ENCODE measurements at places on chromosomes 3 and 15.

GRCh38 chr3:113498221-113499005 lies 16.5 kb downstream of the SPICE1 start:
- no peak for DNase-seq

DNA sequence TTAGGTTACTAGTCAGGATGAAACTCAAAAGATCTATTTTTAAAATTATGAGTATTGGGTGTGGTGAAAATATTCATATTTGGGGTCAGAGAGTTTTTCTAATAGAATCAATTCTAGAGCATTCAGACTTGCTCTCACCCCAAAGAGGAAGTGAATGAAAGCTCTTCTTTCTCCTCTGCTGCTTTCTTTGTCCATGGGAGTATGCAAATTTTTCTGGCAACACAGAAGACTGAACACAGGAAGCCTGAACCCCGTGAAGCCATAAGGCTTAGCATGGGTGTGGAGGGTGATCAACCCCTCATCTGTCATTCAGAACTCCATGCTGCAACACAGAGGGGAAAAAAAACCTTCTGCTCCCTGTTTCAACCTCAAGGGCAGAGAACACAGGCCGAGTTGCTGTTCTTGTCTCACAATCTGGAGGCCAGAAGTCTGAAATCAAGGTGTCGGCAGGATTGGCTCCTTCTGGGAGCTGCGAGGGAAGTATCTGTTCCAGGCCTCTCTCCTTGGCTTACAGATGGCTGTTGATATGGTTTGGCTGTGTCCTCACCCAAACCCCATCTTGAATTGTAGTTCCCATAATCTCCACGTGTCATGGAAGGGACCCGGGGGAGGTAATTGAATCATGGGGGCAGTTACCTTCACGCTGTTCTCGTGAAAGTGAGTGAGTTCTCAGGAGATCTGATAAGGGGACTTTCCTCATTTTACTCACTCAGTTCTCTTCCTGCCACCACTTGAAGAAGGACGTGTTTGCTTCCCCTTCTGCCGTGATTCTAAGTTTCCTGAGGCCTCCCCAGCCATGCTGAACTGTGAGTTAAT lies 33.7 kb upstream of the CD47 start:
- no peak for DNase-seq

DNA sequence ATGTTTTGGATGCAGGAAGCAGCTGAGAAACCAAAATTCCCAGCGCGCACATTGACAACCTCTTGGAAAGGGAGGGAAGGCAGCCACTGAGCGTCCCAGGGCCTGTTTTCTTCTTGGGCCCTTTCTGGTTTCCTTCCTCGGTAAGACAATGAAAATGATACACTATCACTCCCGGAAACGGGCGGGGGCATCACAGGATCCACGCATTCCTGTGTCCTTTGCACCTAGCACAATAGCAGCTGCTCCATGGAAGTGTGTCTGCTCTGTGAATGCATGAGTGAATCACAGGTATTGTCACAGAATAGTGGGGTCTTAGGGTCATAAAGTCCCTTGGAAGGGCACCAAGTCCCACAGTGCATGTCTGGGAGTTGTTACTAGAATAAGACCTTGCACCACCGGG lies 6.3 kb upstream of the ITPKA start:
- no peak for DNase-seq

- DNase-seq, result no peak
Measured at GRCh38 chr3:145286937-145287336, 874.0 kb downstream of the PLOD2 start.
